Endothelial cell of umbilical vein (primary cell): ENCODE measurements at places on chromosomes 6 and 20. TPM values are rescaled to one million over a fixed set of nuclear protein-coding genes. Genes with fewer than 3 reads are reported as not detected.

Gene TRIM31
- not detected in 2 replicates for total RNA-seq

Gene DOK5
- total RNA-seq = 5.7 and 14.2 TPM in 2 replicates

Gene FAM83C
- not detected in 2 replicates for total RNA-seq

Gene WFDC11
- not detected in 2 replicates for total RNA-seq

Gene KCNQ5
- 0.22 TPM in 1 of 2 replicates, not detected in the other for total RNA-seq

Gene ARFGEF3
- total RNA-seq = 7.0 and 7.3 TPM in 2 replicates

Gene CDH4
- total RNA-seq = 0.51 and 0.81 TPM in 2 replicates

Gene SOBP
- 6.1 and 6.6 TPM in 2 replicates for total RNA-seq

- peaks cover 32% of the 10 kb centered on the region for H3K36me3 ChIP-seq
- no peak overlapping the region for H3K27ac ChIP-seq
- H3K4me1 ChIP-seq = no peaks in the 10 kb centered on the region
Observed at GRCh38 chr20:57374343-57374930, 16.8 kb upstream of the RBM38 start.

DNA sequence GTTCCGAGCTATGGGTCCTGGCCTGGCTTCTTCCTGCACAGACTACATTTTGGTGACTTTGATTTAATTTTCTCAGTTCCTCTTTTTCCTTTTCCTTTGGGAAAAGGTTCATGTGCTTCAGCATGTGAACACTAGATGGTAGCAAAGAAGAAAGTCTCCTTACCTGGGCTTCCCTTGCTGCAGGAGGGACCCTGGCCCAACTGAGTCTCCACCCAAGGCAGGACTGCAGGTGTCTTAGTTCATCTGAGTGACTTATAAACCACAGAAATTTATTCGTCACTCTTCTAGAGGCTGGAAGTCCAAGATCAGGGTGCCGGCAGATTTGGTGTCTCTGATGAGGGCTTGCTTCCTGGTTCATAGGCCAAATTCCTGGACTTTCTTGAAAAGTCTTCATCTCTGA, 163.2 kb downstream of the SYCP2 start:
- no peak overlapping the region for H3K27ac ChIP-seq
- H3K4me1 ChIP-seq = no peaks in the 10 kb centered on the region
- H3K36me3 ChIP-seq = no peaks in the 10 kb centered on the region
- no peak for DNase-seq
- no peak overlapping the region for H3K4me3 ChIP-seq

DNA sequence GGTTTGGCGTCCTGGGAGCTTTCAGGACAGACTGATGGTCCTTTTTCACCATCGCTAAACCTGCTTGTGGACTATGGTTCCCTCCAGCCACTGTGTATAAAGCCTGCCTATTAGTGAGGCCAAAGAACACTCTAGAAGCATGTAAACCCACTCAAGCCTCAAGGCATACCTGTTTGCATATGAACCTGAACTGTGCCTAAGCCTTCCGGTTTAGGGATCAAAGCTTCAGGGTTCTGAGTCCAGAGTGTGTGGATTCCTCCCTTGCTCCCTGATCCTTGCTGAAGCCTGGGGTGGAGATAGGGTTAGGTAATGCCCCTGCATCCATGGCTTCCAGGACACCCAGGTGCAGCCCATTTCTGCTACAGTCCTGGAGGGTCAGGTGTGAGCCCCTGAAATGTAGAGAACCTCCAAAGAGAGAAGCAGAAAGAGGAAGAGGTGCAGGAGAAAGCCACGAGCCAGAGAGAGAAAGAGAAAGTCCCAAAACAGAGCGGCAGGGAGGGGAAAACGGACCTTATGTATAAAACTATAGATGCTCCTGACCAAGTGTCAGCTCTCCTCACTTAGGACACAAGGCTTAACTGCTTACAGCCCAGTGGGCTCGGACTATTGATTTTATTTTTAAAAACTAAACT, 93.3 kb downstream of the SCML4 start:
- DNase-seq = no peak
- peaks cover 6% of the 10 kb centered on the region for H3K27me3 ChIP-seq
- H3K4me1 ChIP-seq = no peaks in the 10 kb centered on the region
- no peak overlapping the region for H3K4me3 ChIP-seq
- no peak overlapping the region for H3K27ac ChIP-seq
- H3K36me3 ChIP-seq = no peaks in the 10 kb centered on the region

GRCh38 chr6:117477988-117478852, 4.3 kb upstream of the DCBLD1 start:
- DNase-seq = peak; percentile 43
- H3K27me3 ChIP-seq = no peaks in the 10 kb centered on the region
- no peak overlapping the region for H3K4me3 ChIP-seq
- H3K4me1 ChIP-seq = peaks cover 2% of the 10 kb centered on the region
- H3K27ac ChIP-seq = no peak overlapping the region

GRCh38 chr6:113181164-113181563, 676.0 kb upstream of the MARCKS start:
- no peak overlapping the region for H3K27ac ChIP-seq
- H3K4me3 ChIP-seq = no peak overlapping the region
- DNase-seq = no peak
- H3K4me1 ChIP-seq = peaks cover 28% of the 10 kb centered on the region

- H3K27ac ChIP-seq = no peak overlapping the region
- H3K4me3 ChIP-seq = no peak overlapping the region
- no peak for DNase-seq
- H3K36me3 ChIP-seq = no peaks in the 10 kb centered on the region
Observed at GRCh38 chr6:140156131-140156530, 781.7 kb upstream of the CITED2 start.

DNA sequence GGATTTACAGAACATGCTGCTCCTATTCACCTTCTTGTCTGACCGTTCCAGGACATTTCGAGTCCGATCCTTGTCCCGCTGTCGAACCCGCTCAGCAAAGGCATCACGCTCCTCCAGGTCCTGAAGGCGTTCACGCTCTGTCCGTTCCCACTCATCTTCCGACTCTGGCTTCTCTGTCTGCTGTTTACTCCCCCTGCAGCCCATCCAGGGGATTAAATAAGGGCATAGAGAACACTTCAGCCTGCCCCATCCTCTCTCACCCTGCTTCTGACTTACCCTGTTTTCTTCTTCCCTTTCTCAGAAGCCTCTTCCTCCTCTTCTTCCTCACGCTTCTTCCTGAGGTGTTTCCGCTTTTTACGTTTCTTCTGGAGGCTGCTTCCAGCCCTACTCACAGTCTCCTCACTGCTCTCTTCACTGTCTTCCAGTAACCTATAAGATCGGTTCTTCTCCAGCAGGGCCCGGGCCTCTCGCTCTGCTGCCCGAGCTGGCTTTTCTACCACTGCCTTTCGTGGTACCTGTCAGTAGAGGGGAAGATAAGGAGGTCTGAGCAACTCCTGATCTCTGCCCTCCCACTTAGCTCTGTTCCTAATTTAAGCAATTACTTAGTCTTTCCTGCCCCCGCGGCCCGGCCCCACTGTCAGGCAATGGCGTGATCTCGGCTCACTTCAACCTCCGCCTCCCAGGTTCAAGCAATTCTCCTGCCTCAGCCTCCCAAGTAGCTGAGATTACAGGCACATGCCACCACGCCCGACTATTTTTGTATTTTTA, 1.9 kb downstream of the DHX16 start:
- H3K4me3 ChIP-seq = no peak overlapping the region
- H3K36me3 ChIP-seq = peaks cover 1% of the 10 kb centered on the region
- DNase-seq = no peak
- H3K27me3 ChIP-seq = no peaks in the 10 kb centered on the region

DNA sequence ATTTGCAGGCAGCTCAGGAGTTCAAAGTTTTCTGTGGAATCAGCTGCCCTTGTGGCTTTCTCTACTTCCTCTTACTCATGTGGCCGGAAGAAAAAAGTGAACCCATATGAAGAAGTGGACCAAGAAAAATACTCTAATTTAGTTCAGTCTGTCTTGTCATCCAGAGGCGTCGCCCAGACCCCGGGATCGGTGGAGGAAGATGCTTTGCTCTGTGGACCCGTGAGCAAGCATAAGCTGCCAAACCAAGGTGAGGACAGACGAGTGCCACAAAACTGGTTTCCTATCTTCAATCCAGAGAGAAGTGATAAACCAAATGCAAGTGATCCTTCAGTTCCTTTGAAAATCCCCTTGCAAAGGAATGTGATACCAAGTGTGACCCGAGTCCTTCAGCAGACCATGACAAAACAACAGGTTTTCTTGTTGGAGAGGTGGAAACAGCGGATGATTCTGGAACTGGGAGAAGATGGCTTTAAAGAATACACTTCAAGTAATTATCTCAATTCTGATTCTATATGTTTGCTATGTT, 1.1 kb downstream of the MGME1 start:
- H3K4me3 ChIP-seq = peak overlapping the region; percentile 74
- H3K27ac ChIP-seq = peak overlapping the region; percentile 92
- H3K4me1 ChIP-seq = peaks cover 50% of the 10 kb centered on the region
- no peaks in the 10 kb centered on the region for H3K36me3 ChIP-seq
- peak; percentile 77 for DNase-seq

- H3K36me3 ChIP-seq = no peaks in the 10 kb centered on the region
- H3K27me3 ChIP-seq = no peaks in the 10 kb centered on the region
- H3K4me3 ChIP-seq = no peak overlapping the region
- no peak for DNase-seq
Observed at GRCh38 chr20:24241466-24241865, 228.0 kb upstream of the SYNDIG1 start.

DNA sequence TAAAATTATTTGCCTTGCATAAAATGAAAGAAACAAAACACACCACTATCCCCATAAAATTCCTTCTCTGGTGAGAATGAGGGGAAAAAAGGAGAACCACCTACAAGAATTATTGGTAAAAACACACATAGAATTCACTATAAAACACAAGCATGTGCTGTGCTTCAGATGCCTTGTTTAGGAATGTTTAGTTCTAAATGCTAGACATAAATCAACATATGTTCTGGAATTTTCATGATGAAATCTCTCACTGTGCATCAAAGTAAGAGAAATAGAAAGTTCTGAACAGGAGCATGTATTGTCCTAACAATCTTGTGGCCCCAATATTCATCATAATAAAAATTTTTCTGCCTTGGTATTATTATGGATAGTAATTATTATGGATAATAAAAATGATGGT, 111.0 kb downstream of the PLCB4 start:
- no peak overlapping the region for H3K27ac ChIP-seq
- no peak overlapping the region for H3K4me3 ChIP-seq
- no peak for DNase-seq
- H3K4me1 ChIP-seq = peaks cover 11% of the 10 kb centered on the region
- H3K36me3 ChIP-seq = no peaks in the 10 kb centered on the region
- no peaks in the 10 kb centered on the region for H3K27me3 ChIP-seq

DNA sequence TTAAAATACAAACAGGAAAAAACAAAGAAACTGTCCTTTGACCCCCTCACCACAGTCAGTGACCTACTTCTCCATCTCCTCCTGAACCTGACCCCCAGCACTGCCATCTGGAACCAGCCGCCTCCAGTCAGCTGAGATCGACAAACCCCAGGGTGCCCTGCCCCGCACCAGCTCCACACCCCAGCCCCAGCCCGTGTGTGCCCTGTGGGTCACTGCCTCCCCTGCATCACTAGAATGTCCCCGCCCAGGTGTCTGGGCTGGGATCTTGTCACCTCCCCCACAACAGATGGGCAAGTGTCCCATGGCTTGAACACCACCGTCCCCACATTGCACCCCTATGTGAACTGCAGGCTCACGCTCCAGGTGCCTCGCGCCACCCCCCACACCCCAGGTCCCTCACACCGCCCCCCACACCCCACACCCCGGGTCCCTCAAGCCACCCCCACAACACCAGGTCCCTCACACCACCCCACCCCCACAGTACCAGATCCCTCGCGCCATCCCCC, 13.3 kb downstream of the TAF4 start:
- H3K4me3 ChIP-seq = no peak overlapping the region
- no peak for DNase-seq
- no peaks in the 10 kb centered on the region for H3K27me3 ChIP-seq
- H3K27ac ChIP-seq = no peak overlapping the region
- H3K36me3 ChIP-seq = no peaks in the 10 kb centered on the region

- no peak for DNase-seq
- no peak overlapping the region for H3K4me3 ChIP-seq
- H3K4me1 ChIP-seq = no peaks in the 10 kb centered on the region
- no peak overlapping the region for H3K27ac ChIP-seq
- no peaks in the 10 kb centered on the region for H3K36me3 ChIP-seq
- no peaks in the 10 kb centered on the region for H3K27me3 ChIP-seq
Observed at GRCh38 chr6:148959501-148959900, 212.7 kb downstream of the UST start.

- no peak overlapping the region for H3K27ac ChIP-seq
- H3K36me3 ChIP-seq = no peaks in the 10 kb centered on the region
- no peak overlapping the region for H3K4me3 ChIP-seq
- H3K4me1 ChIP-seq = no peaks in the 10 kb centered on the region
- no peaks in the 10 kb centered on the region for H3K27me3 ChIP-seq
Observed at GRCh38 chr6:20718705-20719653, 184.7 kb downstream of the CDKAL1 start.

DNA sequence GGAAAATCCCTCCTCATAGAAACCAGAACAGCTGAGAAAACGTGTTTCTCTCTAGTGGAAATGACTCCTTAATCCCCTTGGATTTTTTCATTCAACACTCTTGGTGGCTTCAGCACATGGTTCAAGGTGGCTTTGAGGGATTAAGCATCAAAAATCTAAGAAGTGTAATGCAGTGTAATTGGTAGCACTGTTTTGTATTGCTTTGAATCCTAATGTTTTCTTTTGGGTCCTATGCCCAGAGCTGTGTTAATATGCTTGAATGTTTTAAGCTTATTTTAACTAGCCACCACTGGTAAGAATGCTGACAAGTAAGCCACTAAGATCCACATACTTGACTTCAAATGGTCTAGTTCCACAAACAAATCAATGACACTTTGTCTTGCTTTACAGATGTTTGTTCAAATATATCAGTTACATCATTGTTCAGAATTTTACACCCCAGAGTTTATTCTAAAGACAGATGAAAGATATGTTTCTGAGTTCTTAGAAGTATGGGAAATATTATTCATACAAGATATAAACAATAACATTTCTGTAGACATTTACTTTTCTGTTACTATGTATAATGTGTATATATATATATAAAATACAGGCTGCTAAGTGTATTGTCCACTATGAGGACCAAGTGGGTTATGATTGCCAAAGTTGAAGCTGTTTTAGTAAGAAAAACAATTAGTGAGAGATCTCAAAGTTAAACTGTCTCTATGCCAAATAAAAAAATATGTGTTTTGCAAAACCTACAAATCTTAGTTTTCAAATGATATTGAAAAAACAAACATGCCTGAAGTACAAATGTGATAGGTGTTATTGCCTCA, 220.8 kb downstream of the OGFRL1 start:
- no peaks in the 10 kb centered on the region for H3K36me3 ChIP-seq
- H3K27me3 ChIP-seq = no peaks in the 10 kb centered on the region
- no peak overlapping the region for H3K27ac ChIP-seq

DNA sequence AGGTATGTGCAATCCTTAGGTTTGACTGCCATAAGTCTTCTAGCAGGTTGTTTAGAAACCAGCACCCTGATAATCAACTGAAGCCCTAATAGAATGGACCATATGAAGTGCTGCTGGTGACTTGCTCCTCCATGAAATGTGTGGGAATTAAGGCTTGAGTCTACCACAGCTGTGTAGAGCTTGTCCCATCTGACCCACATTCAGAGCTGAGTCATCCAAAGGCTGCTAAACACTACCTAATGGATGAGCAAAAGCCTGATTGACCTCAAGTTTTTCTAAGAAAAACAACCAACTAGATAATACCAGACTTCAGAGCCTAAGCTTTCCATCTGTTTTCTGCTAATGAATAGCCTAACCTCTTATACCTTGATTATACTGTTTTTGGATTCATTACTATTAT, 120.3 kb upstream of the MOCS1 start:
- H3K36me3 ChIP-seq = no peaks in the 10 kb centered on the region
- no peak for DNase-seq
- no peak overlapping the region for H3K4me3 ChIP-seq
- H3K27me3 ChIP-seq = no peaks in the 10 kb centered on the region

- no peaks in the 10 kb centered on the region for H3K4me1 ChIP-seq
- no peaks in the 10 kb centered on the region for H3K36me3 ChIP-seq
- DNase-seq = no peak
- no peak overlapping the region for H3K4me3 ChIP-seq
- H3K27ac ChIP-seq = no peak overlapping the region
Observed at GRCh38 chr6:115814907-115815306, 245.8 kb downstream of the FRK start.
